ENCODE measurements at places on chromosomes 11 and 22.

DNA sequence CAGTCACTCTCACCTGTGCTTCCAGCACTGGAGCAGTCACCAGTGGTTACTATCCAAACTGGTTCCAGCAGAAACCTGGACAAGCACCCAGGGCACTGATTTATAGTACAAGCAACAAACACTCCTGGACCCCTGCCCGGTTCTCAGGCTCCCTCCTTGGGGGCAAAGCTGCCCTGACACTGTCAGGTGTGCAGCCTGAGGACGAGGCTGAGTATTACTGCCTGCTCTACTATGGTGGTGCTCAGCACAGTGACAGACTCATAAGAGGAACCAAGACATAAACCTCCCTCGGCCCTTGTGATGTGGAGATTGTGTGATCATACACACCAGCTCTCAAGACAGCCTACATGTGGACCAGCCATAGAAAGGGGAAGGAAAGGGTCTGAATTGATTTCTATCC, 113.3 kb downstream of the ZNF280B start:
- no peak for DNase-seq

GRCh38 chr11:91164452-91164822, 941.6 kb upstream of the CHORDC1 start:
- no peak for DNase-seq

DNA sequence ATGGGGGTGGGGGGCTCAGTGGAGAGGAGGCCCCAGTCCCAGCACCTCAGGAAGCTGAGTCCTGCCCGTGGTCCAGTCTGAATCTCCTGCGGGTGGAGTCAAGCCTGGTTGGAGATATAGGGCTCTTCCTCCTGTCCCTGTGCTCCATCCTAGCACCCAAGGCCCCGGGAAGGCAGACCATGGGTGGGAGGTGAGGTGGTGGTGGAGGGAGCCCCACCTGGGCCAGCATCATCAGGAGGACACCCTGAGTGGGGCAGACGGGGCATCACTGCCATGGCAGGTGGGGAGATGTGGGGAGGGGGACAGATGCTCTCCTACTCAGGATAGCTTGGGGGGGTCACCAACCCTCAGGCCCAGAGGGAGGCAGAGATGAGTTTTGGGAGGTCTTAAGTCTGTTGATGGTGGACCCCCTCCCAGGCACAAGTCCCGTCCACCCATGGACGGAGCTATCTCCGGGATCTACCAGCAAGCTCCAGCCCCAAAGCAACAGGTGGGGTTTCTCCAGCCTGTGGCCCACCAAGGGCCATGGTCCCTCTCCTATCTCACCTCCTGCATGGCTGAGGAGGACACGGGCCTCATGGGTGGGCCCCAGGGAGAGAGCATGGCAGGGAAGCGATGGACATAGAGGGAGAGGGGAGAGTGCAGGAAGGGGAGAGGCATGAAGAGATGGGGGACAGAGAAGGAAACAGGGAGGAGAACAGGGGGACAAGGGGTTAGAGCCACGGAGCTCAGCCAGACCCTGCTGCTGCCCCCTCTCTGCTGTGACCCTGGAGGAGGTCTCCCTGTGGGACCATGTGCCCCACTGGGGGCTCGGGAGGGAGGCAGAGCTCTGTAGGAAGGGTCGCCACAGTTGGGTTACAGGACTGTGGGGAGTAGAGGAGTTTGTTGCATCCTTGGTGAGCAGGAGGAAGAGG, 1.3 kb downstream of the MRGPRE start:
- DNase-seq: no peak

DNA sequence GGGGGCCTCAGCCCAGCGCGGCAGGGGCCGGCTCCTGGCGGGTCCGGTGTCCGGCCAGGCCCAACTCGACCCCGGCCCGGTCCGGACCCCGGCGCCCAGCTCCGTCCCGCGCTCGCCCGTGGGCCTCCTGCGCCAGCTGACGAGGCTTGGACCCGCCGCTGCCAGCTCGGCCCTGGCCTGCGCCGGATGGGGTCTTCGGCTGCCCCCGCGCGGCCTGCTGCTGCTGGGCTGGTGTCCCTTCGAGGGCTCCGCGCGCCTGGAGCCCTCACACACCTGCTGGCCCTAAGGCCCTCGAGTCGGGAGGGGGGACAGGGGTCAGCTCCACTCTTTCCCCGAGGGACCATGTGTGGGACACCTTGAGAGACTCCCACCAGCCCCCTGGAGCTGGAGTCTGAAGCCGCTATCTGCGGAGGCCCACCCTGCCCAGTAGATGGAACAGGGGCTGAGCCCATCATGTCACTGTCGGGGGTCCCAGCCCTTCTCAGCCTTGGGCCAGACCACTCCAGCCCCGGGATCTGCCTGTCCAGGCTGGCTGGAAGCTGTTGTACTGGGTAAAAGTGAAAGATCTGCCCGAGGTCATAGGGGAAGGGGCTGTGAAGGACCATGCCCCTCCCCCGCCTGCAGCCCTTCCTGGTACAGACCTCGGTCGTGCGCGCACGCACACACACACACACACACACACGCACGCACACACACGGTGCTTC, 768 bp upstream of the CDKN1C start:
- no peak for DNase-seq

DNA sequence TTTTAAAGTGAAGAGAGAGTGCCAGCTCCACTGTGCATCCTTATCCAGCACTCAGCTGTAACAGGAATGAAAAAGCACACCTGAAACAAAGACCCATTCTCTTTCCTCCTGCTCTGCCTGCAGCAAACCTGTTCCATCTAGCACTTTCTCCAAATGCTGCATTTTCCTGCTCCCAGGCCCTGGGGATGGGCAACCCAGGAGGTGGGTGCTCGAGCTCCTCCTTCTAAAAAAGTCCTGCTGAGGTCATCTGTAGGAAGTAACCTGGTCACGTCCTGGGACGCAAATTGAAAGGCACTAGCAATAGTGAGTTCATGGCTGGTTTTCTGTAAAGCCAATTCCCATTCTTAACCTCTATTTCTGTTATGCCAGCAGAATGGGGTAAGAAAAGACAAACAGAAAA, 173.7 kb downstream of the MAML2 start:
- DNase-seq: no peak

DNA sequence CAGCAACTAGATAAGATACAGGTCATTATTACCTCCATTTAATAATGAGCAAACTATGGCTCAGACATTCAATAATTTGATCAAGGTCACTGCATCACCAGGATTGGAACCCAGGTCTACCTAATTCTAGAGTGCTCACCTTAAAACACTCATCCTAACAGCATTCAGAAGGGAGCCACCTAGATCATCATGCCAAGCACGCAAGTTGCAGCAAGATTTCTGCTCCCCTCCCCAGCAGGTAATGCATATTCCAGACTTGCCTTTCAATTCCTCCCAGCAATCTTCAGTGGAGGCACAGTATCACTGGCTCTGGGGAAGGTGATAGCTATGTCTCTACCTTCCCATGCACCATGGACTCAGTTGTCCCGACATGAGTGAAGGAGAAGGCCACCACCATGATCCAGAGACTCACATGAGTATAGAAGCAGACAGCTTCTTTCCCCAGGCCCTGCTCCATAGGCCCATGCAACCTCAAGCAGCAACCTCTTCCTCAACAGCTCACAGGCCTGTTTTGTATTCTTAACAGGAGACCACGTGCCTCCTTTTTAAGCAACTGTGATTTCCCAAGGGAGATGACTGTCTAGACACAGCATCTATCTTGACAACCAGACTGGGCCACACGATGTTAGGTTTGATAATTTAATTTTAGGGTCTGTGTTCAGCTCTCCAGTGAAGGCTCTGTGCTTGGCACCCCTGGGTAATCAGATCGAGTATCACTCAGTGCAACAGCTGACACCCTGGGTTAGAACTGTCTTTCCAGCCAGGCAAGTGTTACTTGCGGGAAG, 36.4 kb downstream of the RAB30 start:
- no peak for DNase-seq

- DNase-seq: no peak
These were observed 298.4 kb upstream of the CADM1 start for GRCh38 chr11:115802641-115803040.

DNA sequence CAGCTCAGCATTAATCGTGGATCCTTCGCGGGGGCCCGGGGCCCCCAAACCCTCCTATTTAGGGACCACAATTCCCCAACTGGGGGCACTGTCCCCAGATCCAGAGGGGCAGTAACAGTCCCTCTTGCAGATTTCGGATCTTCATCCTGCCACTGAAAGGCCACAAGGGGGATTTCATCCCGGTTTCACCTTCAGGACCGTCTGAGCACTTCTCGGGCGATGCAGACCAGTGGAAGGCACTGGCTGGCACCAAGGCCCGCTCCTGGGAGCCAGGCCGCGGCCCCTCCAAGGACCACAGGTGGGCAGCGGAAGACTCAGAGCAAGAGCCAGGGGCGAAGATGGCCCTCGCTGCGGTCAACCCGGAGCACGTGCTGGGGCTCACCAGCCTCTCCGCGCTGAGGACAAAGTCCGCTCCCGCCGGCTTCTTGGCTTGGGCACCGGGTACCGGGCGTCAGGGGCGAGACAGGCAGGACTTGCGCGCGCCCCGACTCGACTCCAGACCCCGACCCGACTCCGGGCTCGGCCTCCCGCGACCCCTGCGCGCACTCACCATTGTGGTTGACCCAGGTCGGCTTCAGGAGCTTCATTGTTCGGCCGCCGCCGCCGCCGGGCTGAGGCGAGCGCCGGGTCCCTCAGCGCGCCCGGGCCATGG, 517 bp downstream of the HIRA start:
- DNase-seq: peak; percentile 16

DNA sequence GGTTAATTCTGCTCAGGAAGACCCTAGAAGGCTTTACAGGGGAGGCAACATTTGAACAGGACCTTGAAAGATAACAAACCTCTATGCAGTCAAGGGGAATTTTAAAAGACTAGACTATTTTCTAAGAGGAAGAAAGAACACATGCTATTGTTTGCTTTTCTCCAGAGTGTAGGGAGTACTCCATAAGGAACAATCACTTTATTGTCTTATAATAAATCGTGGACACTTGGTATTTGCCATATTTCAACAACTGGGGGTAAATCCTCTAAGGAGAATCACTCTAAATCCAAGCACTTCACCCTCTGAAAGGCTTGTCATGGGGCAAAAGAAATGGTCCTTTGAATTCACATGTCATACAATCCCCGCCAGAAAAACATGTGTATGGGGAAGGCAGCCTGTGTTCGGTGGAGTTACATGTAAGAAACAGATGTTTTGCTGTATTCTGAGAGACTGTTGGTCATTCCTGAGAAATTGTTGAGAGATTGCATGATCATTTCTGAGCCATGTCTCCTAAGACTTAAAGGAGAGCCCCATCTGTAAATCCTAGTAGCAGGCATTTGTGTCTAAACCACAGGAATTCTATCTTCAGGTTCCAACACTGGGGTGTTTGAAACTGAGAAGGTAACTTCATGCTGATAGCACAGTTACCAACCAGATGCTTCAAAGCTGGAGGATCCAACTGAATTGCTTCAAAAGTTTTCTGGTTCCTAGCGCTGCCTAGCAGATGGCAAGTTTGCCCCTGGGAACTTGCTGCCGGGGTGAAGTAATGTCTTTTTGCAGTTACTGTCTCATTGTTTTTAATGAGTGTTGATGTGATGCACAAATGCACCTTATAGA, 66.8 kb downstream of the FZD4 start:
- no peak for DNase-seq

DNA sequence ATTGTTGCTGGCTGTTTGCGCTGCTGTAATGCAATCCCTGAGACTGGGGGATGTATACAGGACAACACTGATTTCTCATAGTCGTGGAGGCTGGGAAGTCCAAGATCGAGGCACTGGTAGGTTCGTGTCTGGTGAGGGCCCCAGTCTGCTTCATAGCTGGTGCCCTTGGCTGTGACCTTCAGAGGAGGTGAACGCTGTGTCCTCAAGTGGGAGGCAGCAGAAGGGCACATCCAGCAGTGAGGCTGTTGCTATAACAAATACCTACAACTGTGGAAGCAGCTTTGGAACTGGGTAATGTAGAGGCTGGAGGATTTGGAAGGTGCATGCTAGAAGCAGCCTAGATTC, 21.3 kb downstream of the KRTAP5-5 start:
- no peak for DNase-seq

GRCh38 chr11:75656044-75656727, 12.7 kb downstream of the MAP6 start:
- no peak for DNase-seq

GRCh38 chr11:46180736-46181135, 59.5 kb upstream of the PHF21A start:
- DNase-seq: no peak

GRCh38 chr11:1358286-1358685, 31.4 kb upstream of the BRSK2 start:
- no peak for DNase-seq

GRCh38 chr22:44012162-44012561, 11.9 kb upstream of the PARVB start:
- no peak for DNase-seq

DNA sequence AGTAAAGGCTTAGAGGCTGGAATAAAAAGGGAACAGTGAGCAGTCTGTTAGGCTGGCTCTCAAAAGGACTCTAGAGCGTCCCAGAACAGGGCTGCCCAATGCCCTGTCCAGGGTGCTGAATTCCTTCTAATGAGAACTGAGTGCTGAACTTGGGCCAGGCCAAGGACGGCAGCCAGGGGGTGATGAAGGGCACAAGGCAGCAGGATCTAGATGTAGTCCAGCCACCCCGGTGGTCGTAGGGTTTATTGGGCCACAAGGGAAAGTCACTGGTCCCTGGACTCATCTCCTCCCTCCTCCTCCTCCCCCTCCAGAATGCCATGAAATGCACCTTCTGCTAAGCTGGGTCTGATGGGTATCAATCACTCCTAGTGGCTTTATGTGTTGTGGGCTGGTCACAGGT, 19.2 kb downstream of the NPTXR start:
- DNase-seq: peak; percentile 18

GRCh38 chr11:79670882-79671281, 230.1 kb upstream of the TENM4 start:
- no peak for DNase-seq

GRCh38 chr11:94151903-94152677, 23.4 kb downstream of the PANX1 start:
- DNase-seq: peak; percentile 15

- no peak for DNase-seq
These were observed 8.4 kb downstream of the DAGLA start for GRCh38 chr11:61688365-61689163.

GRCh38 chr22:38733329-38733723, 22.5 kb downstream of the SUN2 start:
- peak; percentile 44 for DNase-seq

DNA sequence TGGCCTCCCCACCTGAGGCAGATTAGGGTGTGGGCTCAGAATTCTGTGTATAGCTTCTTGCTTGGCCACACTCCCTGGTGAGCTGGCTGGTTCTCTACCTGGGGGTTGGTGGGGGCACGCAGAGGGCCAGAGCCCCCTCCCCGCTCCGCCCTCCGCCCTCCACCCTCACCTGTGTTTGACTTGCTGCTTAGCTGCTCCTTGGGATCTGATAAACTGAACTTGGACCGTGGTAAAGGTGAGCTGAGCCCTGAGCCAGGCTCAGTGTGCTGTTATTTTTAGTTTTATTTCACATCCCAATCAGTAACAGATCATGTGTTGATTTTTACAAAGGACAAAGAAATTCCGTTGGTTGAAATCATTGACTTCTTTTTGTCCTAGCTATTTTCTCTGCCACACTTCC, 2.0 kb downstream of the OVOL1 start:
- DNase-seq: no peak

- DNase-seq: no peak
These were observed 27.6 kb downstream of the TENM4 start for GRCh38 chr11:79413268-79413667.

- no peak for DNase-seq
These were observed 6.0 kb downstream of the APOL1 start for GRCh38 chr22:36258701-36259614.

- DNase-seq: no peak
These were observed 18.4 kb downstream of the DKK3 start for GRCh38 chr11:11989774-11990744.

All from activated CD4-positive, alpha-beta T cell treated with anti-CD3 and anti-CD28 coated beads for 4 hours (primary cell).